ENCODE measurements at places on chromosomes 4 and X.

- DNase-seq, result no peak
These were observed 517.5 kb downstream of the MID1IP1 start for GRCh38 chrX:39318506-39319343.

DNA sequence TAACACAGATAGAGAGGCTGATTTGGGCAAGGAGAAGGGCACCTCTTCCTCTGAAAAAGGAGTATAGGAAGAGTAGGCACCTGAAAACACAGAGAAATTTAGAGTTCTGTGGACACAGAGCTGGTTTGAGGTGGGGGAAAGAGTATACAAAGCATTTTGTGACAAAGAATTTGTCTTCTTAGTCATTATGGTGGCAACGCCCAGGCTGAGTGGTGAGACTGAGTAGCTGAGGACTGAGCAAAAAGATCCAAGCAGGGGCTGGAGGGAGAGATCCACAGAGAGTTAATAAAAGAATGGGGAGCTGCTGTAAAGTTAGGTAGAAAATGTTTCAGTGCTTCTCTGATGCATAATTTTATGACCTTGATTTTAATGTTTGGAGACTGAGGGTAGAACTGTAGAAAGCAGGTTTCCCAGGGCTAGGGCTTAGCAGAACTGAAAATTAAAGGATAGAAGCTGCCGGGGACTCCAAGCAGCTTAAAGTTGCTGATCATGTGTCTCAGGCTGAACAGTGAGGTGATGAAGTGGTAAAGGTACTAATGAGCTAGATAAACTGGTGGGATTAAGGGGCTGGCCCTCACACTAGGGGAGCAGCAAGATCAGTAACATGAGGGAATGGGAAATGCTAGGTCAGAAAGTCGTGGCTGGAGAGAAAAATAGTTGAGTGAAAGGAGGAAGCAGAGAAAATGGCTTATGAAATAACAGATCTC lies 118.9 kb downstream of the CEP44 start:
- no peak for DNase-seq

- DNase-seq, result no peak
These were observed 642.4 kb downstream of the TRIML1 start for GRCh38 chr4:188781655-188782054.

- no peak for DNase-seq
These were observed at the start of gene MAGEB18 for GRCh38 chrX:26138274-26138673. MAGEB18 (plus strand) TSS chrX:26138343; CDS start chrX:26138986, 643 bp downstream.

- no peak for DNase-seq
These were observed 231.7 kb upstream of the AFF2 start for GRCh38 chrX:148268673-148269072.

GRCh38 chr4:8105306-8106100 lies 53.1 kb downstream of the ABLIM2 start:
- no peak for DNase-seq

Measured in activated T-helper 1 cell treated with anti-CD3 and anti-CD28 coated beads, Interleukin-2, amount 50 U/mL, for 16 hours (primary cell).